B cell (primary cell): ENCODE measurements at places on chromosomes 2 and 18. TPM values are rescaled to one million over a fixed set of nuclear protein-coding genes. Genes with fewer than 3 reads are reported as not detected.

ANKRD53 gene
- total RNA-seq: 0.84 and 1.4 TPM in 2 replicates

DNA sequence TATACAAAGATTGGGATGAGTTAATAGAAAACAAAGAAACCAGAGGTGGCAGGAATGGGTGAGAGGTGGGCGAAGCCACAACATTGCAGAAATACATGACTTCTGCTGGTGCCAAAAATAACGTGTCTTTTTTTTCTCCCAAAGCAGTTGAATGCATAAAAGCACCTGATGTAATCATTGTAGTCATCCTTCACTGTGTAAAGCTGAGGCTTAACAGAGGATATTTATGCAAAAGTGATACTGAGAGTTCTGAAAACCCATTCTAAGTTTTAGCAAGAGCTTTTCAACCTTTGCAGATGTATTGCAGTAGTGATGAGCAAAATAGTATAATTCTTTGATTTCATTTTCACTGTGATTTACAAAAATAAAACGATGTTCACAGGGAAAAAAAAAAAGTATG, 173.0 kb downstream of the PTGR3 start:
- DNase-seq: no peak

CD8B2 gene
- total RNA-seq: not detected in 2 replicates

- no peak for DNase-seq
These were observed 19.5 kb upstream of the BOK start for GRCh38 chr2:241538838-241539615.

- DNase-seq: no peak
These were observed 265.8 kb downstream of the TNS1 start for GRCh38 chr2:217736776-217737550.

DNA sequence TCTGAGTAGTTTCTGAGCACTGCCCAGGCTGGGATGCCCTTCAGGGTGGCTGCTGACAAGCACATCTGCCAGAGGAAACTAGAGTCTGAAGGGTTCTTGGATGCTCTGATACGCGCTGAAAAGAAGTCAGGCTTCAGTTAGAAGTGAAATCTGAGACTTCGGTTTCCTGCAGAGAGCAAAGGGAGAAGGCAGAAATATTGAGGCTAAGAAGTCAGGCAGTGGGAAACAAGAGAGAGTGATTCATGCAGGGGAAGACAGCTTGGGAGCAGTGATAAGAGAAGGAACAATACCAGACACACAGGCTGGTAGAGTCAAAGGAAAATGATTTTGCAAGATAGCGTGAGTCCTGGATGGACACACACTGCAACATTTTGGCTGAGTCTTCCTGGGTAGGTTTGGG, 51.0 kb upstream of the BOD1L2 start:
- DNase-seq: no peak
